ENCODE measurements at places on chromosomes 6 and 20. TPM values are rescaled to one million over a fixed set of nuclear protein-coding genes. Genes with fewer than 3 reads are reported as not detected.
A peak's percentile ranks its signal among the peaks of the same experiment; 100 is the strongest.

GRCh38 chr6:79467716-79468115, 69.5 kb downstream of the LCA5 start:
- DNase-seq, result peak; percentile 4

- peak; percentile 34 for DNase-seq
Observed at GRCh38 chr20:32945710-32946221, 58.5 kb downstream of the SUN5 start.

- DNase-seq, result peak; percentile 16
Observed at GRCh38 chr6:14337152-14337551, 219.6 kb downstream of the CD83 start.

DNA sequence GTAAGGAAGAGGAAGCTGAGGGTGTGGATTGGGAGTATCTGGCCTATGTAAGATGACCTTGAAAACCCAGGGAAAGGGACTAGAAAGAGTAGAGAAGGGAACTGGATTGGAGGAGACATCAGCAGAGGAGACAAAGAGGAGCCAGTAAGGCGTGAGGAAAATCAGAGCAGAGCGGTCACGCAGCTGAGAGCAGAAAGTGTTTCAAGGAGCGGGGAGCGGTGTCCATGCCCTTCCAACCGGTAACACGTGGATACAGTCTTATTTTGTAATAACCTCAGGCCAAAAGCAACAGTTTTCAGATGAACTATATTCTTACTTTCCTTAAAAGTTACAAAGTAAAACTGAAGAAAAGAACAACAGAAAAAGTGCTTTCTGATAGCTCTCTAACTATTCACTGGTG, 36.3 kb downstream of the L3MBTL3 start:
- no peak for DNase-seq

DNA sequence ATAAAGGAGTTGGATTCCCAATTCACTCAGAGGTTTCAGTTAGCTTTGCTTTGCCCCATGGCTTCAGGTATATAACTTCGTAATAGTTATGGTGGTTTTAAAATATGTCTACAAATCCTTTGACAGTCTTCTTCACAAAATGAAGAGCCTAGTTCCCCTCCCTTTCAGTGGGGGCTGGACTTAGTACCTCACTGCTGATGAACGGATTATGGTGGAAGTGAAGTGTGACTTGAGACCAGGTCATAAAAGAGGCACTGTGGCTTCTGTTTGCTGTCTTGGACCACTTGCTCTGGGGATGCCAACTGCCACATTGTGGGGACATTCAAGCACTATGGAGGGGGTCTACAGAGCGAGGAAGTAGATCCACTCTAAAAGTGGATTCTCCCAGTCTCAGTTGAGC, 47.5 kb upstream of the NUP153 start:
- DNase-seq, result no peak

GRCh38 chr20:19222520-19223040, 10.1 kb downstream of the SLC24A3 start:
- DNase-seq, result no peak

Gene SOX18
- total RNA-seq, result not detected

Gene GSTA2
- not detected for total RNA-seq

Gene C20orf202
- total RNA-seq, result not detected

Gene DNAH8
- total RNA-seq, result under 0.01 TPM

Gene LY6G5C
- 0.18 TPM for total RNA-seq

Data from IMR-90 (cell line).